Activated naive CD8-positive, alpha-beta T cell treated with anti-CD3 and anti-CD28 coated beads, Interleukin-2, amount 10 ng/mL, durations not matched to agents 7 days and 5 days (primary cell): ENCODE measurements at places on chromosomes 1 and 21. TPM values are rescaled to one million over a fixed set of nuclear protein-coding genes. Genes with fewer than 3 reads are reported as not detected.
A peak's percentile ranks its signal among the peaks of the same experiment; 100 is the strongest.

Gene NPHS2
- total RNA-seq: not detected

Gene CSMD2
- total RNA-seq: not detected

DNA sequence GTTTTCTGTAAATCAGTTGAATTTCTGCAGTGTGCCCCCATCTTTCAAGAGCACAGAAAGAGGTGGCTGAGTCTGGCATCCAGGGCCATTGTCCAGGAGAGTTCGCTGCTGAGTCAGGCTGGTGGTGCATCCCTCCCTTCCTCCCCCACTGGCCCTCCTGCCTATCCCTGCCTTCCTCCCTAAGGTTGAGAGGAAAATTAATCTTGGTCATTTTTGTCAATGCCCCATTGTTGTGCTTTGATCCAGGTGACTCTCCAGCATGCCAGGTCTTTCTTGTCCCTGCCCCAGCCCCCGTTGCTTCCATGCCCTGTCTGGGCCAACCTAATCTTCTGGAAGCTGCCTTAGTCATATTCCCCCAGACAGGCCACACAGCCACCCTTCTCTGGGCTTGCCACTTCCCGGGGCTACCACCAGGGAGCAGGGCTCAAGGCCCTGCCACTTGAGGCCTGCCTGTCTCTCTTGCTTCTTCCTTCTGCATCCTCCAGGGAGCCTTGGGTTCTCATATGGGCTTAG is 26.6 kb downstream of the PROK1 start:
- H3K27me3 ChIP-seq: peaks cover 6% of the 10 kb centered on the region
- H3K4me3 ChIP-seq: no peak overlapping the region
- no peaks in the 10 kb centered on the region for H3K36me3 ChIP-seq
- no peak for DNase-seq
- H3K27ac ChIP-seq: no peak overlapping the region

Gene AQP10
- total RNA-seq: not detected

DNA sequence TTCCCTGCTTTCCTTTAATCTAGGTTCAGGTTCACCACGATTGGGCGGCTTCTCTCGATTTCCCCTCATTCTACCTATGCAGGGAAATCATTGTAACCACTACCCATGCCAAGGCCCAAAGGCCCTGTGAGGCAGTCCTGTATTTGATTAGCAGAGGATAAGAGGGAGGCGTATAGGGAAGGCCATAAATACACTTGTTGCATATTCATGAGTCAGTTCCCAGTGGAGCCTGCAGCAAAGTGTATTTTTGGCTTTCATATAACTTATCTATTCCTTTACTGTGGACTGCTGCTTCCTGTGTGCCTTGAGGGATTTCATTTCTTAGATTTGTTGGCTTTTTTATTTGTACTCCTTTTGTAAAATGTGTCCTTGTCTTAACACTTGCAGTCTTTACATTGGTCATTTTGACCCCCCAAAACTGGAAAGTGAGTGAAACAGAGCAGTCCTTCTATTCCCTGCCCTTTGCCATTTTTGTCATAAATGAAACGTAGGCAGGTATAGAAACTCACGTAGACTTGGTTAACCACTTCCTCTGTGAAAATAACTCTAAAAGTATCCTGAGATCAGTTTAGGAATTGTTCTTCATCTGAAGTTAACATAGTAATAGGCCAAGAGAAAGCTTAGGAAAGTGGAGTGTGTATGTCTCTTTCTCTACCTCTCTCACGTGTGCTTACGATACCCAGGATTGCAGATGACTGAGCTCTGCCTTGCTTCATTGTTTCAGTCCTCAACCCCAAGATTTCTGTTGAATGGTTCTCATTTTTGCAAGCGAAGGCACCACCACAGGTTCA is 19.6 kb upstream of the KCNQ4 start:
- peaks cover 64% of the 10 kb centered on the region for H3K36me3 ChIP-seq
- DNase-seq: no peak
- peaks cover 30% of the 10 kb centered on the region for H3K4me1 ChIP-seq
- peak overlapping the region; percentile 85 for H3K4me3 ChIP-seq
- no peaks in the 10 kb centered on the region for H3K27me3 ChIP-seq

DNA sequence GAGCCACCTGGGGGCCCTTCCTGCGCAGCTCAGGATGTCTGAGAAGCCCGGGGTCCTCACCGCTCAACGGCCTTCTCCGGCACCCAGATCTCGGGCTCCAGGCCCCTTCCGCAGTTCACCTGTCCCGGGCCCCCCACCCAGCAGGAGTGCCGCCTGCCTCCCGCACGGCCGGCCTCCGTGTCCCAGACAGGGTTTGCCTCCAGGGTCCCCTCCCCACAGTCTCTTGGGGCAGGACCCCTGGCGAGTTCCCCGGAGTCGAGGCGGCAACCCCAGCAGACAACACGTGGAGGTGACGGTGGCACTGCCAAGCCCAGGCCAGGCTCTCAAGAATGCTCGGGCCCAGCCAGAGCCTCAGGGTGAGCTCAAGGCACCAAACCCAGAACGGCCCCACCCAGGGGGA is 22.4 kb upstream of the TTLL10 start:
- no peaks in the 10 kb centered on the region for H3K27me3 ChIP-seq
- DNase-seq: no peak
- H3K4me1 ChIP-seq: no peaks in the 10 kb centered on the region
- no peak overlapping the region for H3K4me3 ChIP-seq
- no peak overlapping the region for H3K27ac ChIP-seq
- H3K36me3 ChIP-seq: peaks cover 12% of the 10 kb centered on the region

- DNase-seq: no peak
- H3K4me1 ChIP-seq: peaks cover 2% of the 10 kb centered on the region
- H3K36me3 ChIP-seq: peaks cover 3% of the 10 kb centered on the region
- no peaks in the 10 kb centered on the region for H3K27me3 ChIP-seq
Measured at GRCh38 chr1:44318097-44319088, 36.7 kb downstream of the ERI3 start.

GRCh38 chr1:59013928-59014279 is 230.1 kb upstream of the JUN start:
- H3K4me1 ChIP-seq: peaks cover 8% of the 10 kb centered on the region
- H3K4me3 ChIP-seq: no peak overlapping the region
- H3K27me3 ChIP-seq: peaks cover 5% of the 10 kb centered on the region

Gene HUNK
- 0.48 TPM for total RNA-seq

DNA sequence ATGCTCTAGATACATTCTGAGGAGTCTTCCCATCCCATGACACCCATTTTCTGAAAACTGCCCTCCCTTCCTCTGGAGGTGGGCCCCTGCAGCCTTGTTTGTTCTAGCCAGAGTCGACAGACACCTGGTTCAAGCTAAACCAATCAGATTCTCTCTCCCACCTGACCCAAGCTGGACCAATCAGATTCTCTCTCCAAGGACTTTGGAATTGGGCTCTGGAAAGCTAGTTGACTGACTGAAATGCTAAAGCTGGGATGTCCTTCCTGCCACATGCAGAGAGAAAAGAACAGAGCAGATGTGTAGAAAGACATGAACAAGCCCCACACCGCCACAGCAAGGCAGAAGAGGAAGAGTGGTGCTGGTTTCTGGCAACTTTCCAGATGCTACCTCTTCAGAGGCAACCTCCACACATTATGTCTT is 24.6 kb downstream of the ASAP3 start:
- peaks cover 14% of the 10 kb centered on the region for H3K27me3 ChIP-seq
- no peaks in the 10 kb centered on the region for H3K36me3 ChIP-seq

DNA sequence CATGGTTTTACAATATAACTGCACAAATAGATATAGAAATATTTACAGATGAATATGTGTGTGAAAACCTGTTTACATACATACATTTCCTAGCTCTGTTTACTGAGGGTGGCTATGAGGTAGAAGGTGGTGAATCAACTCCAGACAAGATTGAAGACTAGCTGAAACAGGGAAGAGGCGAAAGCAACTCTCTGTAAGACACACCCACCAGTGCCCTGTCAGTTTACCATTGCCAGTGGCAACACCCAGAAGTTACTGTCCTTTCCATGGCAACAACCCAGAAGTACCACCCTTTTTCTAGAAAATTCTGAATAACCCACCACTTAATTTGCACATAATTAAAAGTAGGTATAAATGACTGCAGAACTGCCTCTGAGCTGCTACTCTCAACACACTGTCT is 16.7 kb downstream of the TMEM69 start:
- H3K27ac ChIP-seq: no peak overlapping the region
- no peak for DNase-seq
- H3K4me1 ChIP-seq: no peaks in the 10 kb centered on the region
- peaks cover 19% of the 10 kb centered on the region for H3K36me3 ChIP-seq
- no peak overlapping the region for H3K4me3 ChIP-seq

DNA sequence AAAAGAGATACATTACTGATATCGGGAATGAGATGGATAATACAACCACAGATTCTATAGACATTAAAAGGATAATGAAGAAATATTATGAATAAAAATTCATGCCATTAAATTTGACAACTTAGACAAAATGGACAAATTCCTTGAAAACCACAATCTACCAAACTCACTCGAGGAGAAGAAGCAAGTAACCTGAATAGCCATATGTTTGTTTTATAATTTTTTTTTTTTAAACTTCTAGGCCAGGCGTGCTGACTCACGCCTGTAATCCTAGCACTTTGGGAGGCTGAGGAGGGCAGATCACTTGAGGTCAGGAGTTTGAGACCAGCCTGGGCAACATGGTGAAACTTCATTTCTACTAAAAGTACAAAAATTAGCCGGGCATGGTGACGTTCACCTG is 327.9 kb downstream of the VAV3 start:
- no peaks in the 10 kb centered on the region for H3K27me3 ChIP-seq
- H3K4me1 ChIP-seq: no peaks in the 10 kb centered on the region
- H3K27ac ChIP-seq: no peak overlapping the region

DNA sequence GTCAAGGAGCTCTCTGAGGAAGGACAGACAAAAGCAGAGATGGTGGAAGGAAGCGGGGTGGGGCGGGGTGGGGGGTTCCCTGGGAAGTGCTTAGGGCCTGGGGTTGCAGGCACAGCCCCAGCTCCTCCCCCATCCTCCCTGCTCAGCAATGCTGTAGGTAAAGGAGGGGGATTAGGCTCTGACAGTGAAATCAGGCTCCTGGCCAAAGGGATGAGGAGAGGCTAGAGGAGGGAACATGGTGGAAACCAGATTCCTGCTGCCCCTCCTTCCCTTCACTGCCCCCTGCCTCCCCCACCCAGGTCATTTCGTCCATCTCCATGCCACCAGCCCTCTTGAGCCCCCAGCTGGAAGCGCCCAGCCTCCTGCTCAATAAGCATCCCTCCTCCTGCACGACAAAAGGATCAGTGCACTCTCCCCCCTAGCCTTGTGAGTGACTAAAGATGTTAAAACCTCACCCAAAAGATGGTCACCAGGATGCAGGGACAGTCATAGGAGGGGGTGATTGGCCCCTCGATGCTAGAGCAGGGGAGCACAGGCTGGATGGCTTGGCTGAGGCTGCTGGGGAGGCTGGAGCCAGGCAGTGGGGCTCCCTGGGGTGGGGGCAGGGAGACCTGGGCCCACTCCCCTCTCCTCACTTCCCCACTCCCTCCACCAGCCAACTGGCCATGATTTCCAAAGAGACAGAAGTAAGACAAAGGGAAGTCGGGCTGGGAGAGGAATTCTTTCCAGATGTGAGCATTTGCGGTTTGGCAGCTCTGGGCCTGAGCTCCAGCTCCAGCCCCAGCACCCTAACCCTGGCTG is 2.2 kb upstream of the CRABP2 start:
- H3K27ac ChIP-seq: no peak overlapping the region
- H3K27me3 ChIP-seq: peaks cover 39% of the 10 kb centered on the region
- peak overlapping the region; percentile 15 for H3K4me3 ChIP-seq
- no peaks in the 10 kb centered on the region for H3K36me3 ChIP-seq
- H3K4me1 ChIP-seq: peaks cover 17% of the 10 kb centered on the region
- no peak for DNase-seq

DNA sequence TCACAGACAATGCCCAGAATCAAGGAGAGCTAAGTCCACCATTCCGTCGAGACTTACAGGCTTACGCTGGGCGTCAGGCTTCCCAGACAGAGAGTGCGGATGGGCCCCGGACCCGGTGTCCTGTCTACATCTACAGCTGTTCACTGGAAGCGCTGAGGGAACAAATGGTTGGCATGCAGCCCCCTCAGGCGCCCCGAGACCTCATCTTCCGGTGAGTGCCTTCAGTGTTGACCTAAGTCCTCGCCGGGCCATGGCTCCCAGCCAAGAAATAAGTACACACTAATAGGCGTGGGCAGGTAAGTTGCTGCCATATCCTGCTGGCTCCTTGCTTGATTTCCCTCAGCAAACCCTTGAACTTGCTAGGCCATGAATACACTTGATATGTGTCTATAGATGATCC is 26.2 kb downstream of the HYI start:
- H3K36me3 ChIP-seq: peaks cover 12% of the 10 kb centered on the region
- DNase-seq: no peak
- H3K27me3 ChIP-seq: no peaks in the 10 kb centered on the region
- no peak overlapping the region for H3K27ac ChIP-seq
- peaks cover 5% of the 10 kb centered on the region for H3K4me1 ChIP-seq
- H3K4me3 ChIP-seq: no peak overlapping the region

- no peak overlapping the region for H3K27ac ChIP-seq
- H3K4me3 ChIP-seq: no peak overlapping the region
- H3K27me3 ChIP-seq: no peaks in the 10 kb centered on the region
- H3K36me3 ChIP-seq: no peaks in the 10 kb centered on the region
- DNase-seq: no peak
Measured at GRCh38 chr1:239617731-239618130, 231.4 kb downstream of the CHRM3 start.

DNA sequence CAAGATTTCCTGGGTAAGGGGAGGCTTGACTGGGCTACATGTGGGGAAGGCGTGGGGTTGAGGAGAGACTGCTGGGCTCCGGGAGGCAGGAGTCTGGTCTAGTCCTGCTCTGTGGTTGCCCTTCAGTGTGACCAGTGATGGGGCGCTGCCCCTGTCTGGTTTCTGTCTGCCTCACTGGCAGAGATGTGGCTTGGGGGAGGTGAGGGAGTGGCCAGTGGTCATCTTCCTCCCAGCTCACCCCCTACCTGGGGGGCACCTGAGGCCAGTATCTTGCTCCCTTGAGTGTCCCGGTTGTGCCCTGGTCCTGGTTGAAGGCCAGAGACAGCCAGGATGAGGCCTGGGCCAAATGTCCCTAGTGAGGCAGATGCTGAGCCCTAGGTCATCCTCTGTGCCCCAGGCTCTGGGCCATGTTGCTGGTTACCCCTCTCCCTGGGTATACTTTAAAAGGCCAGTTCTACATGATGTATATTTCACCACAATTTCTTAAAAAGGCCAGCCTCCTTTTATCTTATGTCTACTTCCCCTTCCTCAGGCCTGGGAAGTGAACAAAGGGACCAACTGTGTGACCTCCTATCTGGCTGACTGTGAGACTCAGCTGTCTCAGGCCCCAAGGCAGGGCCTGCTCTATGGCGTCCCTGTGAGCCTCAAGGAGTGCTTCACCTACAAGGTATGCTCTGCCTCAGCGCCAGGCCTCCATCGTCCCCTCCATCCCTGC is 10.5 kb downstream of the FAAH start:
- peaks cover 2% of the 10 kb centered on the region for H3K27me3 ChIP-seq
- H3K4me1 ChIP-seq: peaks cover 4% of the 10 kb centered on the region
- no peak for DNase-seq
- H3K36me3 ChIP-seq: no peaks in the 10 kb centered on the region
- H3K4me3 ChIP-seq: no peak overlapping the region

- H3K4me3 ChIP-seq: peak overlapping the region; percentile 93
- H3K4me1 ChIP-seq: peaks cover 29% of the 10 kb centered on the region
- peak overlapping the region; percentile 90 for H3K27ac ChIP-seq
- H3K27me3 ChIP-seq: no peaks in the 10 kb centered on the region
Measured at GRCh38 chr1:43945674-43946235, 995 bp upstream of the IPO13 start.

DNA sequence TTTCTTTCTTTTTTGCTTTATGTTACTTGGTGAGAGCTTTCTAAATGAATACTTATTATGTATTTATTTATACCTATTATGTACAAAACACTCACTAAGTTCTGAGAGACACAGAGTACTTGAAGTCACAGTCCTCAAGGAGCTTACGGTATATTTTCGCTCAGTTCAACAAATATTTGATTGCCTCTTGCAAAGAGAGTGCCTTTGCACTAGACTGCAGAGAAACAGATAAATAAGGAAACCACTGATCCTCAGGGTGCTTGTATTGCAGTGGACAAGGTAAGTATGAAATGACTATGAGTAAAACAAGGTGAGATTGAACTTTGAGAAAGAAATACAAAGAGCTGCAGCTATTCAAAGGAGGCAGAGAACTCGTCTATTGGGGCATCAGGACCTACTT is 123.3 kb downstream of the C1orf21 start:
- H3K4me3 ChIP-seq: no peak overlapping the region
- no peak overlapping the region for H3K27ac ChIP-seq
- H3K27me3 ChIP-seq: peaks cover 12% of the 10 kb centered on the region
